ENCODE measurements at places on chromosomes 12 and 14. TPM values are rescaled to one million over a fixed set of nuclear protein-coding genes. Genes with fewer than 3 reads are reported as not detected.
A peak's percentile ranks its signal among the peaks of the same experiment; 100 is the strongest.

The GPR68 gene
- total RNA-seq: 0.86 TPM

The BBOF1 gene
- total RNA-seq: 11.9 TPM

The LHX5 gene
- not detected for total RNA-seq

- DNase-seq: no peak
Measured at GRCh38 chr12:4275016-4275869, 1.7 kb downstream of the CCND2 start.

- DNase-seq: no peak
Measured at GRCh38 chr14:62905566-62905965, 139.7 kb downstream of the KCNH5 start.

The PMCH gene
- total RNA-seq: not detected

- DNase-seq: peak; percentile 72
Measured at GRCh38 chr14:31380106-31380505, 40.2 kb downstream of the HEATR5A start.

The VRTN gene
- total RNA-seq: not detected

DNA sequence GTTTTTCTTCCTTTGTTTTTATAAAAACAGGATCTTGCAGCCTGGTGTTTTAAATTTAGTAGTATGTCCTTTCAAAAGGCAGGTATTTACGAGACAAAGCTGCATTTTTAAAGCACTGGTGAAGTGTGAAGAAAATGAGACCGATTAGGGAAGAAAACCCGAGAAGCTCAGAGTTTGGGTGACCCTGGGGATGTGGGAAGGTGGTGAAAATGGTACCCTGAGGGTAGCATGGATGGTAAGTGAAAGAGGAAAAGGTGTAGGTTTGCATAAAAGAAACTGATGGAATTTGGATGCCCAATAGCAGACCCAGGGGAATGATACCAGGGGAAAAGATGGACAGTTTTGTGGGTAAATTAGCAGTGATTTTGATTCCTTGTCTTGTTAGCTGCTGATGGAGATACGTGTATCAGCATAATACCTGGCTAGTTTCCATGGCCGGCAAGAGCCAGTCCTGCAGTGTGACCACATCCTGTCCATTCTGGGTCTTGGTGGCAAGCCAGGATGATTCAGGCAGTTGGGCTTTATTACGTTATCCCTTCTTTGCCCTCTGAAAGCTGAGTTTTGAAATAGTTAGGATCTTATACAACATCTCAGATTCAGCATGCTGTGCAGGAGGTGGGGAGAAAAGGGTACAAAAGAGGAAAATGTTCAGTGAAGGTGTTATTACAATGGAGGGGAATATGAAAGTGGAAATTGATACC lies 8.9 kb downstream of the BICD1 start:
- peak; percentile 99 for DNase-seq

The DCN gene
- 125 TPM for total RNA-seq

DNA sequence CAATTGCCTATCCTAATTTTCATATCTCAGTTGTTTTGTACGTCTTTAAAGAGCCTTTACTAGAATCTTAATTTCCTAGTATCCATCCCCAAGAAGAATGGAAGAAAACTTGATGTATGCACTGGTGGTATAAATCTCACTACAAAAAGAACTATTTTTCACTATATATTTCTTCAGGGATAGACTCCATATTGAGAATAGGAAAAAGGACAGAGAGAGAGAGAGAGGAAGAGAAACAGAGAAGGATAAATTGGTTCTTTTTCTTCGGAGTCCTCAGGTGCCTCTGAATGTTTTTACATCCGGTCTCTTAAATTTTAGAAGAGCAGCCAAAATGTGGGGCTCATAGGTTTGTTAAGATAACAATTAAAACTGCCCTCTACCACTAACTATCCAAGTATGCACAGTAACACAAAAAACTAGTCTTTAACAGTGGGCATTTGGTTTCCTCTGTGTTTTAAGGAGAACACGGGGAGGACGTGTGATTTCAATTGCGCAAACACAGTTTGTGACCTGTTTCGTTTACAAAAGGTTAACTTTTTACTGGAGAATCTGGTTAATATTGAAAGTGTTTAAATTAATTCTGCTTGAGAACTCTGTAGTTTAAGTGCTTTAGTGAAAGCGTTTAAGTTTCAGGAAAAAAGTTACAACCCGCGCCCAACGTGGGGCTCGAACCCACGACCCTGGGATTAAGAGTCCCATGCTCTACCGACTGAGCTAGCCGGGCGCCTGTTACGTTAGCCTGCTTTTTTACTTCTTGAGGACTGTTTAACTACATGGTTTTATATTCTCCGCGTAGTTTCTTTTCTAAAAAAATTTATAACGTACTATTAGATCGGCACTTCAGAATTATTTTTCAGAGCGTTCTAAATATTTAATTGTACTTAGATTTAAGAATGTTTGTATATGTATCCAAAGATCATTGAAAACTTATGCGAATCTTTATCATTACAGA lies 5.1 kb upstream of the PSMA3 start:
- peak; percentile 78 for DNase-seq

The TUBA1A gene
- 834 TPM for total RNA-seq

DNA sequence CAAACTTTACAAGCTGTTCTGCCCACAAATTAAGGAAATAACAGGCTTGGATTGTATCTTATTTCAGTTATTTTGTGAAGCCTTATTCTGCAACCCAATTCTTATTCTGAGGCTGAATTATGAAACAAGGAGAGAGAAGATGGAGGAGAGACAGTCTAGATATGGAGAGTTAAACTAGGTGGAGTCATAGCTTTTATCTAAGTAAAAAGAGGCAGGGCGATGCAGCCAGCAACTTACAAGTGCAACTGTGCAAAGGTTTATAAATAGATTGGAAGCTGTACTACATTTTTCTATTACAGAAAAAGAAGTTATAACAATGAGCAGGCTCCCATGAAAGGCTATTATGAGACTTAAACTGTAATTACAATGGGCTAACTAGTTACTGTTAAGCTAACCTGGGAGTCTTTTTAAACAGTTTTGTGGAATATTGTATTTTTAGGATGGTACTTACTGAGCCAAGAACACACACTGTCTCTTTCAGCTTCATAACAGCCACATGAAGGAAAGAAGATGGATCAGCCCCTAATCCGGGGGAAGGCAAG lies 22.4 kb downstream of the NID2 start:
- DNase-seq: no peak

GRCh38 chr12:19779395-19780056 lies 340.2 kb downstream of the AEBP2 start:
- DNase-seq: peak; percentile 38

- DNase-seq: no peak
Measured at GRCh38 chr12:19834592-19834991, 395.3 kb downstream of the AEBP2 start.

GRCh38 chr12:40103043-40103442 lies 2.8 kb downstream of the SLC2A13 start:
- DNase-seq: no peak

DNA sequence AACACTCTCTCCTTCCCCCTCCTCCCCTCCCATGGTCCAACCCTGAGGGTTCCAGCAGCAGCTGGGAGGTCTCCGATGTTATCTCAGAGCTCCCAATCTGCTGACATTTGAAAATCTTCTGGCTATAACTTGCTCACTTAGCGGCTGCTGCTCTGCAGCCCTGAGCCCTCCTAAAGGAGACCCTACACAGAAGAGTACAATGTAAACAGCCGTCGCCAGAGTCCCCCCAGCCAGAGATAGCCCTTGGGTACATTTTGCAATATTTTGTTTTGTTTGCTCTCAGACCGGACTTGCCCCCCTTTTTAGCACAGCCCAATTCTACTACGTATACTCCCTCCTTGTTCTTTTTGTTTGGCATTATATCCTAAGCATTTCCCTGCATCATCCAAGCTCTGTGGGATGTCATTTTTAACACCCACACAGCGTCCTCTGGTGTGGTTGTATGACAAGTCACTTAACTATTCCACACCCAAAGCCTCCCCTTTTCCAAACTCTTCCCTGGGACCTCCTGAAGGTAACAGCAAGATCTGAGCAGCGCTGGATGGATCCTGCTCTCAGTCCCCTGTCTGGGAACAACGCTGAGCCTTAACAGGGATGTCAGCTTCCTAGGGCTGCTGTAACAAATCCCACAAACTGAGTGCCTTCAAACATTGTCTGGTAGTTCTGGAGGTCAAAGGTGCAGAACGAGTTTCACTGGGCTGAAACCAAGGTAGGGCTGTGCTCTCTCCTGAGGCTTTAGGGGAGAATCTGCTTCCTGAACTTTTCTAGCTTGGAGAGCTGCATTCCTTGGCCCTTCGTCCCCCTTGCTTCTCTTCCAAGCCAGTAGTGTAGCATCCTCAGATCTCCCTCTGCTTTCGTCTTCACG lies 25.3 kb upstream of the TCL1B start:
- DNase-seq: peak; percentile 54

GRCh38 chr14:91330856-91331255 lies 86.4 kb upstream of the GPR68 start:
- no peak for DNase-seq

GRCh38 chr12:16421806-16422205 lies 74.4 kb downstream of the MGST1 start:
- no peak for DNase-seq

The KRT84 gene
- not detected for total RNA-seq

GRCh38 chr12:70252832-70253231 lies 9.6 kb downstream of the CNOT2 start:
- peak; percentile 66 for DNase-seq

DNA sequence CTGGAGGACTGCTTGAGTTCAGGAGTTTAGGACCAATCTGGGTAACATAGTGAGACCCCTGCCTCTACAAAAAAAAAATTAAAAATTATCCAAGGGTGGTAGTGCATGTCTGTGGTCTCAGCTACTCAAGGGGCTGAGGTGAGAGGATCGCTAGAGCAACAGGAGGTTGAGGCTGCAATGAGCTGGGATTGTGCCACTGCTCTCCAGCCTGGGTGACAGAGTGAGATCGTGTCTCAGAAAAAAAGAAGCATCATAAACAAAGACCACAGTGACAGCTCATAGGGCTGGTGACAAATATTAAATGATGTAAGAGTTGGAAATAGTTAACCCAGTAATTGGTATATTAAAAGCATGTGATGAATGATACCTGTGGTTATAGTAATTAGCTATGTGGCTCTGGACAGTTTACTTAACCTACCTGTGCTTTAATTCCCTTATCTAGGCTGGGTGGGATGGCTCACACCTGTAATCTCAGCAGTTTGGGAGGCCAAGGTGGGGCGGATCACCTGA lies 68.0 kb downstream of the GSC start:
- DNase-seq: no peak

GRCh38 chr12:51240971-51241370 lies 2.3 kb downstream of the DAZAP2 start:
- no peak for DNase-seq

GRCh38 chr12:272942-273341 lies 10.3 kb upstream of the SLC6A13 start:
- no peak for DNase-seq

The FITM1 gene
- total RNA-seq: not detected

DNA sequence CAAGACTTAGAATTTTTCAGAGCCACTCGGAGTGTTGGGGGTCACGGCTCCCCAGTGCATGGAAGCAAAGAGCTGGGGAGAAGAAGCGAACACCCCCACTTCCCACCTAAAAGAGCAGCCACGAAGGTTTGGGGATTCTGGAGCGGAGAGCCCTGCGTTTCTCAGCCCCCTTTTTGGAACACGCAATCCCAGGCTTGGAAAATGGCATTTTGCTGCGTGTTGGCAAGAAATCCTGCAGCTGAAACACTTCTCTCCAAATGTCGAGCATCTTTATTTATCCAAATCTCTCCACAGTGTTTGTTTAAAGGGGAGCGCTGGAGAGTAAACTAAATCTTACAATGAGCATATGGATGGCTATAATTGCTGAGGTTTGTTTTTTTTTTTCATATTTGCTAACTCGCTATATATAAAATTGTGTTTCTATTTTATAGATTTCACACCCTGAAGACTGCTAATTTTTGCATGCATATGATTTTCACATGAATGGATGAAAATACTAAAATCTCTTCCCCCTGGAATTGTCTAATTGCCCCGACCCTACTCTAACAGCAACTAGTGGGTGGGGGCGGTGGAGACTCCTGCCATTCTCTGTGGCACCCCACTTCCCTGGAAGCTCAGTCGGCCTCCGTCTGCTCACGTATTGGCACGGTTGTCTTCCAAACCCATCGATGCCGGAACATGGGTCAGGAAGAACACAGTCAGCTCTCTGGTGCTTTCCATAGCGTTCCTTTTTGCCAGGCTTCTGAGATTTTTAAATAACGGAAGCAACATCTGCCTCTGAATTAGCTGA lies 120.5 kb downstream of the GCH1 start:
- no peak for DNase-seq

DNA sequence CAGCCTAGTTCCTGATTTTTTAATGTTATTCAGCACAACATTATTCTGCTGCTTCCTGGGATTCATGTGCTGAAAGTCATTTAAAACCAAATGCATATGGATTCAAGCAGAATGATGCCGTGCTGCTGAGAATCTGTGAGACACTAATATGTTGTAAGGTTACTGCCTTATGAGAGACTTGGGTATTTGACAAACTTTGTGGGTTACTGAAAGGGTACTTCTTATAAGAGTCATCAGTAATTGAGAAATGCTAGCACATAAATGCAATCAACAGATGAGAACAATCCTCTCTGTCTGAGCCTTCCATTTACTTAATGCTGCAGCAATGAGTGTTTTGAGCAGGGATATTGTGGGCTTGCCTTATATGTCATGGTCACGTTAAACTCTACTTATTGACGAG lies 175.7 kb downstream of the NPAS3 start:
- no peak for DNase-seq

DNA sequence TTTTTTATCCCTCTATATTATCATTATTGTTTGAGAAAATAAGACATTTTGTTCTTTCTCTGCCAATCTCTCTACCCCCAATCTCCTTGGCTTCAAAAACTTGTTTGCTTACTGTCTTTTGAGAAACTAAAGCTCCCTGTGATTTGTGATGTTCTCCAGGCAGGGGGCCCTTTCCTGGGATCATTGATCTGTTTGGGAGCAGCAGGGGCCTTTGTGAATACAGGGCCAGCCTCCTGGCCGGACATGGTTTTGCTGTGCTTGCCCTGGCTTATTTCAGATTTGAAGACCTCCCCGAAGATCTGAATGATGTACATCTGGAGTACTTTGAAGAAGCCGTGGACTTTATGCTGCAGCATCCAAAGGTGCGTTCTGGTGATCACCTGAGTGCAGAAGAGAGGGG lies 4.5 kb downstream of the ACOT6 start:
- DNase-seq: no peak

GRCh38 chr12:124904306-124905098 lies 9.9 kb downstream of the UBC start:
- peak; percentile 96 for DNase-seq

The HOXC13 gene
- 0.32 TPM for total RNA-seq

The CCDC196 gene
- total RNA-seq: not detected

The KCNK13 gene
- not detected for total RNA-seq

DNA sequence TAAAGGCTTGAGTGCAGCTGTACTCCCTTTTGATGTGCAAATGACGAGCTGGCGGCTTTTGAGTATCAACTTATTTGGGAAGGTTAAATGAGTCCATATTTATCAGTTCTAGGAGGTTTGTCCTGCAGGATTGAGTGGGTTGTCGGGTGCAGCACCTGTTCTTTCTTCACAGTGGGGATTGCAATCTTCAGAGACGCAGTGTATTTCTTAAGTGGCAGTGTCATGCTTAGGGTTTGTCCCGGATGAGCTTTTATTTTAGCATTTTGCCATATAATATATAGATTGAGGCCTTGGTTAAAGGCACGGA lies 1.2 kb downstream of the FUT8 start:
- DNase-seq: no peak

The TEX22 gene
- 0.32 TPM for total RNA-seq

- no peak for DNase-seq
Measured at GRCh38 chr14:95620659-95621059, 65.6 kb upstream of the TCL1B start.

GRCh38 chr12:29228474-29229157 lies 79.5 kb downstream of the FAR2 start:
- DNase-seq: no peak

GRCh38 chr14:66360366-66360926 lies 125.7 kb upstream of the CCDC196 start:
- no peak for DNase-seq

Data from fibroblast of villous mesenchyme (primary cell).